ENCODE measurements at places on chromosomes 5 and 9.

- no peak for DNase-seq
Observed at GRCh38 chr5:76548525-76549229, 74.5 kb downstream of the F2RL2 start.

- no peak for DNase-seq
Observed at GRCh38 chr5:143403334-143403592, 223 bp downstream of the NR3C1 start.

GRCh38 chr9:81112627-81113452, 576.5 kb downstream of the TLE1 start:
- DNase-seq, result no peak

DNA sequence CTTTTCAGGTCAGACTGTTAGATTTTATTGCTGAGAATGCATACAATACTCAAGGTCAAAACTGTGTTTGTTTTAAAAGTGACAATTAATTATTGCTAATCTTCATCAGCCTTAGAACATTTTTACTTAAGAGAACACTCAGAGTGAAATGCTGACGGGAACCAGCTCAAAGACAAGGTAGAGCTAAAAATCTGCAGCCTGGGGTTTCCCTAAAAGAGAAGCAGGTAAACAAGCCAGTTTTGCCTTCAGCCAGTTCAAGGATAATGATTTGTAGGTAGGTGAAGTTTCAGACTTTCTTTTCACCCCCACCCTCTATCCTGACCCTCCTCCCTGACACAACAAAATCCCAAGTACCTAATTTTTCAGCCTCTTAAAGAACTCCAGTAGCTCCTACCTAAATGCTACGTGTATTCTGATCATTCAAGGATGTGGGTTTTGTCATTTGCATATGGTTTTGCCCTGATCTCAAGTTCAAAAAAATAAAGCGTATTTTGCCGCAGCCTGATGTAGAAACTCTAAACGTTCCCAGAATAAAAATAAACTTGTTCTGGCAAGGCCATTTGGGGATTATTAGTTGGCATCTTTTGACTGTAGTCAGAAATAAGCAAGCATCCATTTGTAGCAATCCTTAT, 407.2 kb downstream of the EFNA5 start:
- no peak for DNase-seq

DNA sequence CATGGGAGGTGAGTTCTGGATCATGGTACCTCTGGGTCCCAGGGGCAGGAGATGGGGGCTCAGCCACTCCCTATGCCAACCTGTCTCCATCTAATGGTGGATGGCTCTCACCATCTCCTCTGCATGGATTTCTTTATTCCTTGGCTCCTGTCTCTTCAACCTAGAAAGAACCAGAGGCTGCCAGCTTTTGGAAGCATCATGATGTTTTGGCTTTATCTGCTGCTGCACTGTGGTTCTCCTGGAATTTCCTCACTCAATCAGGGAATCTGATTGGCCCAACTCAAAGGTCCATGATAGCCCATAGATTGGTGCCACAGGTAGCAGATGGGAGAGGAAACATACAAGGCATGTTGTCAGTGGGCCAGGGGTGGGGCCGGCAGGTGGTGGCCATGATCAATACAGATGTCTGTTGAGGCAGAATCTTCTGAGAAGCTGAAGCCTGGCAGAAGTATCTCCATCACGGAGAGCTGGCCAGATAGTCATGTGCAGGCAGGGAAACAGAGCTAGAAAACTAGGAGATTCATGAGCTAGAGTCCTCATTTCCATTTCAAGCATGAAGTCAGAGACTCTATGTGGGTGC, 158.2 kb downstream of the MACROH2A1 start:
- DNase-seq, result no peak

DNA sequence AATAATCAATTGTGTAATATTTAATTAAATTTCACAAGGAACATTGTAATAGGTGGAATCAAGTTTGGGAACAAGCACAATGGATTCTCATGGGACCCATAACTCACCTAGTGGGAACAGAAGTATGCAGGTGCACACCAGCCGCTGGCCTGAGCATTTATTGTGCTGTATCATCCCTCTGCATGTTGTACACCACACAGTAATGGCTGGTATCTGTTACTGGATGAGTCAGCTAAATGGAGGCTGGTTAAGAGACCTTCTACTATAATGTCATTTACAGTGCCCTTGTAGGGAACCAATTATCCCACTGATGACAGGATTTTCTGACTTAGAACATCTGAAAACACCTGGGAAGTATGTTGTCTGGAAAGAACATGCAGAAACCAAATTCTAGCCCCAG, 3.2 kb upstream of the MAP3K1 start:
- DNase-seq, result no peak

DNA sequence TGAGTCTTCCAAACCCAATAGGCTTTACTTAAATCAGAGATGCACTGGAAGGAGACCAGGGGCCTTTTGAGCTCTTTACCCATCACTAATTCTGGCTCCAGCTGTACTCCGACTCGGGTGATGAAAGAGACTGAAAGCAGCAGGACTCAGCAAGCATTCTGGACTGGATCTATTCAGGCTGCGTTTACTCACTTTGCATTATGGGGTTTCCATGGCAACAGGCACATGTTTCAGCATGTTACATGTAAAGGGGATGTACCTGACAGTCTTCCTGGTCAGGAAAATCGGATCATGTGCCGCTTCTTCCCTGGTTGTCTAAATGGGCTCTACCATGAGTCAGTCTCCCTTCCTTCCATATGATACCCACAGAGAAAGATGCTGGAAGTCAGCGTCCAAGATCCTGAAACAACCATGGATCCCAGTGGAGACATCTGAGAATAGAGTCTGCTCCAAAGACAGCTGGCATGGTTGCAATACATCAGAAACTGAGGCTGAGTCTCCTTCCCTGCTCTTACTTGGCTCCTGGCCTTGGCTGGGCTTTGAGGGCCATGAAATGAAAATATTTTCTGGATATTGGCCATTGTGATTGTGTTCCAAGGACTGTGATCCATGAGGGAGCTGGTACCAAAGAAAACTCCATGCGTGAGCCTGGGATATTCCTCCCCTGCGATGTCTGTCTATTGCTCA, 102.5 kb upstream of the TNC start:
- no peak for DNase-seq

- DNase-seq, result no peak
Observed at GRCh38 chr9:27125936-27126335, 16.9 kb downstream of the TEK start.

DNA sequence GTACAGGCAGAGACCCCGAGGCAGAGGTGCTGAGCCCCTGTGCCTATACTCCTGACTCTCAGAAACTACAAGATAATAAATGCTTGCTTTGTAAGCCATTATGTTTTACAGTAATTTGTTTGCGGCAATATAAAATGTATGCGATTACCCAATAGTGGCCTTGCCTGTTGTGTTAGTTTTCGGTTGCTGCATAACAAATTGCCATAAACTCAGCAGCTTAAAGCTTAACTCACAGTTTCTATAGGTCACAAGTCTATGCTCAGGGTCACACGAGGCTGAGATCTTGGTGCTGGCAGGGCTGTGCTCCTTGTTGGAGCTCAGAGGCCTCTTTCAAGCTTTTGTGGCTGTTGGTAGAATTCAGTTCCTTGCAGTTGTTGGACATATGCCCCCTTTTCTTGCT, 114.8 kb downstream of the COL23A1 start:
- DNase-seq, result peak; percentile 47

DNA sequence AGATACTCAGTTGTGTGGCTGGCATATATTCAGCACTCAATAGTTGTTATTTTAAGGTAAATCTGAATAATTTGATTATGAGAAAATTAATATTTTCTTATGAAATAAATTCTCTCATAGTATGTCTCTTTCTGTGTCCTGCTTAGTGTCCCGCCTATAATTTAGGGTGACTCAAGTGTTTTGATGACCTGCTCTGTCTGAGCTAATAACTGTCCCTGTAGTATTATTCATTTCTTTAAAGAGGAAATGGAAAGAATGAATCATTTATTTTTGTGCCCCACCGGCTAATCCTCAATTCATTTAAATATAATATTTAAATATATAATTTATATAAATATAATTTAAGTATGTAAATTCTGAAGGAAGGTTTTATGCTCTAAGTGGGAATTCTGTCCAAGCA, 4.1 kb downstream of the SLC1A1 start:
- no peak for DNase-seq

DNA sequence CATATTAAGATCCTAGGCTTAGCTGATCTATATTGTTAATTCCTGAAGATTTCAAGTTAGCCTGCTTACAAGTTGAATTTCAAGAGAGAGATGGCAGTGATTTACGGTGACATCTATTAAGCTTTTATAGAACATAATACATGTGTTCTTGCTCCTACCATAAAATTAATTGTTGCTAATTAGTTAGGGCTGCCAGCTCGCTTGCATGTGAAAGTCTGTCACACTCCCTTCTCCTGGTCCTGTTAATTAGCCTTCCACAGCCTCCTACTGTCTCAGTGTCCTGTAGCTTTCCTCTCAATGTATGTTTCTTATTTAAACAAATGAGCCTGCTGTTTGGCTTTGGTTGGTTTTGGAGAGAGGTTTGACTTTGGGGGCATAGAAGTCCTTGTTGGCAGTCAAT, 247.2 kb downstream of the NTRK2 start:
- DNase-seq, result no peak

All from suppressor macrophage treated with lipopolysaccharide for 1 hour (primary cell).